Stimulated activated CD4-positive, alpha-beta T cell treated with anti-CD3 and anti-CD28 coated beads, Interleukin-2, amount 100 ng/mL, for 48 hours (primary cell): ENCODE measurements at places on chromosomes 13 and 19.
A peak's percentile ranks its signal among the peaks of the same experiment; 100 is the strongest.

DNA sequence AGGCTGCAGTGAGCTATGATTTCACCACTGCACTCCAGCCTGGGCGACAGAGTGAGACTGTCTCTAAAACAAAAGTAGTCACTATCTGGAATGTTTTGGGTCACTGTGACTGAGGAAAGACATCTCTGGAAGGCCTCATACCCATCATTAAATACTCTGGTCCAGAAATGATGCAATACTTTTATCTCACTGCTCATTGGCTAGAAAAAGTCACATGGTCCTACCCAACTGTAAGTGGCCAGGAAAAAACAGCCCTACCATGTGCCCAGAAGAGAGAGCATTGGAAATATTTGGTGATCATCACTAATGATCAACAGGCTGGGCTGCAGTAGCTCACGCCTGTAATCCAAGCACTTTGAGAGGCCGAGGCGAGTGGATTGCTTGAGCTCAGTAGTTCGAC, 29.8 kb downstream of the PNPLA6 start:
- no peak for DNase-seq

DNA sequence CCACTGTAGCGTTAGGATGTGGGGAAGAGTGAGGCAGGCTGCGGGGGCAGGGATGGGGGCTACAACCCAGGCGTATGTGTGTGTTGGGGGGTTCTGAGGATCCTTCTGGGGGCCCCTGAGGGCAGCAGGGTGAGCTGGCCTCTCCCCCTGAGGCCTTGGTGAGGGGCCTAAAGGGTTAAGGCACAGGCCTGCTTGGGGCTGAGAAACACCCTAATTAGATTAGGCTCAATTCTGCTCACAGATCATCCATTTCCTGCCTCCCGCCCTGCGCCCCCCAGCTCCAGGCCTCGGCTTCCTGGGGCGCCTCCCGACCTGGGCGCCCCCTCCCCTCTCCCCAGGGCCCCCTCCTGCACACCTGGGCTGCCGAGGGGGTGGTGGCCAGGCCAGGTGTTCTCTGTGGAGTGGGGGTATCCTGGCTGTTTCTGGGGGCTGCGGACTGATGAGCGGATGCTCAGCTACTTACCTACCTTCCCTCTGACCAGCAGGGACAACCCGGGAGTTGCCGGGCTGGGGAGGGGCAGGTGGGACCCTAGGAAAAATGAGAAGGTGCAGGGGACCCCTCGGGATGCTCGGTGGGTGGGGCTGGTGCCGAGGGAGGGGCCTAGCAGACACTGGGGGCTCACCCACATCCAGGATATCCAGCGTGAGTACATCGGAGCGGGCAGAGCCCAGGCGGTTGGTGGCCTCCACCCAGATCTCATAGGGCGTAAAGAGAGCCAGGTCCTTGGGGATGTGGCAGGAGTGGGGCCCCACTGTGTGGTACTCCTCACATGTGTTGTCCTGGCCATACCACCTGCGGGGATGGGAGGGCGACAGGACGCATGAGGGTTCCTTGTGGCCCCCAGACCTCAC, 8.6 kb downstream of the CRLF1 start:
- no peak for DNase-seq

GRCh38 chr13:93200626-93201025, 26.0 kb upstream of the GPC6 start:
- no peak for DNase-seq

DNA sequence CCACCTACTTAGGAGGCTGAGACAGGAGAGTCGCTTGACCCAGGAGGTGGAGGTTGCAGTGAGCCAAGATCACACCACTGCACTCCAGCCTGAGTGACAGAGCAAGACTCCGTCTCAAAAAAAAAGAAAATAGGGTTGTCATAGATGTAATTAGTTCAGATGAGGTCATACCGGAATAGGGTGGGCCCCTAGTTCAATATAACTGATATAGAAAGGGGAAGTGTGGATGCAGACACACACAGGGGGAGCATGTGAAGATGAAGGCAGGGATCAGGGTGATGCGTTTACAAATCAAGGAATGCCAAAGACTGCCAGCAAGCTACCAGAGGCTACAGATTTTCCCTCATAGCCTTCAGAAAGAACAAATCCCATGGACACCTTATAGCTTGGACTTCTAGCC, 24.3 kb upstream of the EEF1AKMT1 start:
- no peak for DNase-seq

GRCh38 chr19:52922841-52923777, at the start of gene ZNF888:
Gene ZNF888 (minus strand): TSS chr19:52923428. CDS start chr19:52917873, 5,555 bp downstream.
- DNase-seq = peak; percentile 83

DNA sequence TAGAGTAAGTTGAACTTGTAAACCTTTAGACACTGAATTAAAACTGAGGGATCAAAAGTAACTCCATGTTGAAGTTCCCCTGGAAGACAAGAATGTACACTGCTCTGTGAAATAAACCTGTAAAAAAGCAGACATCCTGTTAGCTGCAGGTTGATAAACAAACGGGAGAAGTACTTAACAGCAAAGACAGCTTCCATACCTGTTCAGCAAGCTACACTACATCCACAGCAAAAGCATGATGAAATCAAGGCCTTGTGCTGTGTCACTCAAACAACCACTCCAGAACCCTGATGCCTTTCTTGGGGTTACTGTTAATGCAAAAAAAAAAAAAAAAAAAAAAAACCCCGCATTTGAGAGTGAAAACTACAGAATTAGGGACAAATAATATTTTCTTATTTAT, 20.8 kb downstream of the ANKRD10 start:
- no peak for DNase-seq

DNA sequence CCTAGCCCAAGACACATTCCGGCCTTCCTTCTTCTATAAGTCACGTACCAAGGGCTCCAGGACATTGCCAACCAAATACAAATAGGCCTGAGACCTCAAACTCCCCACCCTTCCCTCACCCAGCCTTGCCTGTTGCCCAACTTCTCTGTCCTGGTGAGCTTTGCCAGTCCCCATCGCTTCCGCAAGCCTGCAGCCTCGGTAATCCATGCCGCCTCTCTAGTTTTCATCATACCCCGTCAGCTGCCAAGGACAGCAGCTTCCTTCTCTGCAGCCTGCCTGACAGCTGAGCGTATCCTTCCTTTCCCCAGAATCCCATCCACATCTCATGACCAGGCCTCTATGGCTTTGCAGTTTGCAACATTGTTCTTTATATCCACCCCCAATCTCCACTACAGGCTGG, 36.6 kb upstream of the POMP start:
- no peak for DNase-seq

GRCh38 chr13:24997367-24997967, 98.5 kb upstream of the PABPC3 start:
- DNase-seq = no peak

GRCh38 chr19:3324405-3324856, 42.0 kb upstream of the NFIC start:
- DNase-seq = peak; percentile 89

DNA sequence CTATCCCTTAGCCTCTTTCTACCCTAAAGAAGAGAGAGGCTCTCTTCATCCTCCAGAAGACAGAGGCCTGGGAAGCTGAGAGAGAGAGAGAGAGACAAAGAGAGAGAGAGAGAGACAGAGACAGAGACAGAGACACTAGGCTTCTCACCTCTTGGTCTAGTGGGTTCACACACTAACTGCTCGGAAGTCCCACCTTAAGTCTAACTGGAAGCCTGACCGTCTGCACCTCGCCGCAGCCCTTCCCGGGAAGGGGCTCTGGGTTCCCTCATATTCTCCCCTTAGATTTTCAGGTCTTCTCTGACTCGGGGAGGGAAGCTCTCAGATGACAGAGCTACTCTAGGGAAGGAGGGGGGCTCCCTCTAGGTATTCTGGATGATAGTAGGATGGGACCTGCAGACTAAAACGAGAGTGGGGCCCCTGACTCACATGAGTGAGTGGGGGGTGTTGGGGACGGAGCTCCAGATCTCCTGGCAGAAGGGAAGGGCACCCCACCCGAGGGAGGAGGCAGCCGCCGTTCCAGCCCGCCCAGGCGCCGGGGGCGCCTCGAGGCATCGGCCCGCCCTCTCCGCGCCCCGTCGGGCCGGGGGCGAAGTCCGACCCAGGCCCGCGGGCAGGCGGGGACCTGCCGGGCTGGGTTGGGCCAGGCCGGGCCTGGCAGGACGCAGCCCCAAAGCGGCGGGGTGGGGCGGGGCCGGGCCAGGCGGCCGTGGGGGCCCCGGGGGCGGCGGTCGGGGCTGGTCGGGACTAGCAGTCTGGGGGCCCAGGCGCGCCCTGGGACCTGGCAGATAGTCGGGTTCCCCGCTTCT, 2.0 kb upstream of the JUNB start:
- DNase-seq = peak; percentile 28

DNA sequence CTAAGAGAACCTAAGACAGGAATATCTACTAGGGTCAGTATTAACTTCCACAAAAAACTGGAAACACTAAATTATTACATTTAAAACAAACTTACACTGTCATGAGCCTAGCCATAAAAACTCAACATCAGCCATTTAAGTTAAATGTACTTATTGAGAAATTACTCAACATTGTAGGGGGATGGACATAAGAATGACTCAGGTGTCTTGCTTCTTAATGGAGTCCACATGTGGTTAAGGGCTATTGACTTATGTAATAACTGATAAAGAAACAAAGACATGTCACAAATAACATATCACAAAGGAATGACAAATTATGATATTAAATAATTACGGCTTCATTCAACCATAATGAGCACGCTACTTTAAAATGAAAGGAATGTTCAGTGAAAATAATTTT, 36.2 kb downstream of the CLDN10 start:
- no peak for DNase-seq

GRCh38 chr19:41223431-41224234, 4.6 kb downstream of the AXL start:
- DNase-seq = no peak

GRCh38 chr19:40282920-40283319, 2.2 kb downstream of the AKT2 start:
- no peak for DNase-seq

DNA sequence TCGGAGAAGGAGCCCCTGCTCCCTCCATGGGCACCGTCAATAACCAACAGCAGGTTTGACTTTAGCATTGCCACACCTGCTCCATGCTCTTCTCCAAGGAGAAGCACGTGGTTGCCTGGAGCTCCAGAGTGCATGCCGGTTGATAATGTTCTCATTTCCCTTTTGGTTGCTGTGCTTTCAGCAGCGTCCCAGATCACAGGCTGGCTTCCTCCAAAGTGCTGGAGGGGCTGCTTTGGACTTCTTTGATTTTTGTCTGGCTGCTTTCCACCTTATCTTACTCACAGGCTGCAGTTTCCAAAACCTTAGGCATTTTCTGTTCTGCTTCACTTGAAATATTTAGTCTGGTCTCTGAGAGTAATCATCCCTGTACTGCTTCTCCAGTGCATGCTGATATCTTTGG, 123.8 kb upstream of the IRS2 start:
- no peak for DNase-seq

DNA sequence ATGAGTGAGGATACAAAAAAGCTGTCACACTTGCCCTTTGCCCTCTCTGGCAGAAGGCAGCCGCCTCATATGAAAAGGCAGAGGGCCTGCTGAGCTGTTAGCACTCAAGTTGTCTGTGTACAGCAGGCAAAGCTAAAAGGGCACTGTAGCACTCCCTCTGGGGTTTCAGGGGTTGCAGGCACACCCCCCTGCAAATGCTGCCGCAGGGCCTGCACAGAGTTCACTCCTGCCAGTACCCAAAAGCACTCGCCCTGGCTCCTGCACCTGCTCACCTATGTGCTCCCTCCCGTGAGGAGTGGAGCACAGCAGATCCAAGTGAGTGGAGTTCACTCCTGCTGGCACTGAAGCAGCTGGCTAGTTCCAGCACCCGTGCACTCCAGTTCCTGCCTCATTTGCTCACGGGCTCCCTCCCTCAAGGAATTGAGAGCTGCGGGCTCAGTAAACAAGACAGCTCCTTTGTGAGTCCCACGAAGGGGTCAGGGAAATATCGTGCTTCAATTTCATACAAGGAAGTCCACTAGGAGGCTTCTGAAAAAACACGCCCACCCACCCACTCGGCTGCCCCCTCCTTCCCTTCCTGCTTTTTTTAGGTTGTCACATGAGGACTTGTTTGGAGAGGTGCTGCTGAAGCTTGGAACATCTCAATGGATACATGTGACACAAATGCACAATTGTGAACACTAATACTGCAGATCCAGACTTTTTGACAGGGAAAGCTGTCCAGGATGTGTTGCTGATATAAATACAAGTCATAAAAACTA, 9.9 kb upstream of the RCBTB2 start:
- no peak for DNase-seq

GRCh38 chr13:46296921-46297320, 85.2 kb downstream of the LRRC63 start:
- no peak for DNase-seq

DNA sequence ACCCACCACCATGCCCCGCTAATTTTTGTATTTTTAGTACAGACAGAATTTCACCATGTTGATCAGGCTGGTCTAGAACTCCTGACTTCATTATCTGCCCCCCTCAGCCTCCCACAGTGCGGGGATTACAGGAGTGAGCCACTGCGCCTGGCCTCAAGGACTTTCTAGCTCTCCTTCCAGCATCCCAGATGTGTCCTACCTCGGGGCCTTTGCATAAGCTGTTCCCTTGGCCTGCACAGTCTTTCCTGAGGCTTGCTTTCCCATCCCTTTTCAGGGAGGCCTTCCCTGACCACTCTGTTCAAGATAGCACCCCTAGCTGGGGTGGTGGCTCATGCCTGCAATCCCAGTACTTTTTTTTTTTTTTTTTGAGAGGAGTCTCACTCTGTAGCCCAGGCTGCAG, 14.3 kb upstream of the BCAM start:
- no peak for DNase-seq

DNA sequence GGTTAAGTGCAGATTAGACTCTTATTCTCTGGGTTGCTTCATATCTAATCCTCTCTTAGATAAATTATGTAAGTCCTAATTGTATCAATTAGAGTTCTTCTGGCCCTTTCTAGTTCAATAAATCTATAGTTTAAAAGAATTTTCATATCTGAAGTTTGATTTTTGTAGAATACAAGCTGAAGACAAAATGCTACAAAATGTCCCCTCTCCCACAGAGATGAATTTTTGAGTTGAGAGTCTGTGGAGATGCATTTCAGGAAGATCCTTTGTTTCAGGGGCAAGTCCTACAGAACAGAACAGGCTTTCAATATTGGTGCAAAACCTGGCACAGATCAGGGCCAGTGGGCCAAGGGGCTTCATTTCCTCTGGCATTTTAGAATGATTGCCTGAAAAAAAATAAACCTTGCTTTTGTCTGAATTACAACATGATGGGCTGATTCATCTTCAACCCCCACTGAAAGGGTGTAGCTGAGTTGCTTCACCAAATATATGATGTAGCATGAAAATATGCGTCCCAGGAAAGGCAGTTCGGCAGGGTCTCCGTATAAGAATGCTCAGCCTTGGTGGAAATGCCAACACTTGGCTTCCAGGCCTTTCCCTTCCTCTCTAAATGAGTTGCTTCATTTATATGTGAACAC, 6.4 kb upstream of the IPO5 start:
- DNase-seq = no peak

GRCh38 chr13:98919566-98919965, 58.3 kb downstream of the DOCK9 start:
- DNase-seq = no peak

- DNase-seq = no peak
Measured at GRCh38 chr19:566403-566802, 6.0 kb upstream of the BSG start.

GRCh38 chr13:109145631-109146030, 516.2 kb downstream of the MYO16 start:
- no peak for DNase-seq
